Activated CD8-positive, alpha-beta memory T cell treated with anti-CD3 and anti-CD28 coated beads for 24 hours (primary cell): ENCODE measurements at places on chromosomes 16 and 17.

DNA sequence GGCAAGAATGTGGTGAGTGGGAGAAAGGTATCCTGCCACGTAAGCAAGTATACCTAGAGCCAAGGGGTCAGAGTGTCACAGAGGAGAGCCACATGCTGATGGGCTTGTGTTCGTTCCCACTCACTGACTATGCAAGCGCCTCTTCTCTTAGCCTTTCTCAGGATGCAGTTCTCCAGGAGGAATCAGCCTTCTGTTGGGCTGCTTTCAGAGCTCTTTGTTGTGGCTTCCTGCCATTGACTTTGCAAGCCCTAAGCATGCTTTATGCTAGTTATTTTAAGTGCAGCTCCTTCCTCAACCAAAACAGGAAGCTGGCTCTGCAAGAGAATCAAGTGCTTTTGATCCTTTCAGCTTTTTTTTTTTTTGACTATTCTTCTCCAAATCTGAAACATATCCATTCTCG, 66.6 kb downstream of the SIAH1 start:
- peak; percentile 64 for DNase-seq

DNA sequence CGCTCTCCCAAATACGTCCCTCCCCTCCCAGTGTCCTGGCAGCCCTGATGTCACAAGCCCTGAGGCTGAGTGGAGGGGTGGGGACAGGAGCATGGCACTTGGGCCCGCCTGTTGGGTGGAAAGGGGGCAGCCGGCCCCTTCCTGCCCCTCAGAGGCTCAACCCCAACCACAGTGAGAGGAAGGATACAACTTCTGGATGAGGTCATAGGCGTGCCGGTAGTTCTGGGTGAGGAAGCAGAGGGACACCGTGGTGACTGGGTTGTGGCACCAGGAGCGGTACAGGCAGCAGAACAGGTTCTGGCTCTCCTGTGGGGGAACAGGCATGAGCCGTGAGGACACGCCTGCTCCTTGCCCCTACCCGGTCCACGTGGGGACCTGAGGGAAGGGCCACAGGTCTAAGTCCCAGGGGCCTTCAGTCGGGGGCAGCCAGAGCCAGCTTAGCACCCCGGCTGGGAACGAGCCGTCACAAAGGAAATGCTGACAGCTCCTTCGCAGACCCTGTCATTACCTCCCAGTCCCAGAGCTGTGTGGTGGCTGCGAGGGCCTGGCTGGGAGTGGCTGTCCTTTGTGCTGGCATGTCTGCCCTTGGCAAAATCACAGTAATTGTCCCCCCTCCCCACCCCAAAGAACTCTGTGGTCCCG, 11.2 kb upstream of the MTSS2 start:
- DNase-seq = no peak

- DNase-seq = no peak
Measured at GRCh38 chr17:2904135-2904534, 107.9 kb downstream of the RAP1GAP2 start.

DNA sequence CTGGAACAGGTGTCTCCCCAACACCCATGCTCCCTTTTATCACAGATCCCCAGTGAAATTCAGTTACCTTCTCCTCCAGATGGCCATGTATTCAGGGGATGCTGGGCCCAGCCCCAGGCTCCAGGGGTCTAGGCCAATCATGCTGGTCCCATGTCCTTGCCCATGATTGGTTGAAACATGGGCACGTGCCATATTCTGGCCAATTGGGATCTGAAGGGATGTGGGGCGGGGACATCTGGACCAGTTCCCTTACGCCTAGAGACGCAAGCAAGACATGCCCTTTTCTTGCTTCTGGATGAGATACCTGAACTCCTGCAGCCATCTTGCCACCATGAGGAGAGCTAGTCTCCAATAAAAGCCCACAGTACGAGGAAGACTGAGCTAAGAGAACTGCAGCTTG, 31.0 kb upstream of the ST6GALNAC1 start:
- no peak for DNase-seq

- no peak for DNase-seq
Measured at GRCh38 chr17:70158591-70158990, 10.7 kb upstream of the KCNJ2 start.

GRCh38 chr17:35068249-35068648, 4.7 kb upstream of the RFFL start:
- no peak for DNase-seq

DNA sequence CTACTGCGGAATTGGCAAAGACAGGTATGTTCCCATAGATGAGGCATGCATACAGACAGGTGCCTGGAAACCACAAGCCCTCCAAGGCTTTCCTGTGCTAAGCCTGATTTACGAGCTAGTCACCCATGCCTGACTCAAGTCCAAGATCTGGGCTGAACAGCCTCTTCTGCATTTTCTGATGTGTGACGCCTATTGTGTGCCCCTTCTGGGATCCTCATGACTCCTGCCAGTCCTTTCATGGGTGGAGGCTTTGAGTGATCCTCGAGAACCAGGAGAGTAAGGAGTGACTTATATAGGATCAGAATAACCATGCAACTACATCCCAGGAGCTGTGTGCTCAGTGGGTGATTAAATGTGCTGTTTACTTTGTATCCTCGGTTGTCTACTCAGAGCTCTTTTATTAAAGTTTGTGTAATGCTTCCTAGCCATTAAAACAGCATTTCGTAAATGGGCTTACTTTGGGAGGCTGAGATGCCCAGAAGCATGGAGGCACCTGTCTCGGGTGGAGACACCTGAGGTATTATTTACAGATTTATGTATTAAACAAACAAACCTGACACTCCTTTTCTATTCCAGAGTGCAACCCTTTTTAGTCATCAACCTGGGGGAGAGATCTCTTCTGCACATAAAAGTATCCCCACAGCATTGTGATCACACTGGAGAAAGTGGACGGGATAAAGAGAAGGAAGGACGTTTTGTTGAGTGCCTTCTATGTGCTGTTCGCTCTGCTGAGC, 373.0 kb upstream of the DYNLRB2 start:
- DNase-seq = no peak

DNA sequence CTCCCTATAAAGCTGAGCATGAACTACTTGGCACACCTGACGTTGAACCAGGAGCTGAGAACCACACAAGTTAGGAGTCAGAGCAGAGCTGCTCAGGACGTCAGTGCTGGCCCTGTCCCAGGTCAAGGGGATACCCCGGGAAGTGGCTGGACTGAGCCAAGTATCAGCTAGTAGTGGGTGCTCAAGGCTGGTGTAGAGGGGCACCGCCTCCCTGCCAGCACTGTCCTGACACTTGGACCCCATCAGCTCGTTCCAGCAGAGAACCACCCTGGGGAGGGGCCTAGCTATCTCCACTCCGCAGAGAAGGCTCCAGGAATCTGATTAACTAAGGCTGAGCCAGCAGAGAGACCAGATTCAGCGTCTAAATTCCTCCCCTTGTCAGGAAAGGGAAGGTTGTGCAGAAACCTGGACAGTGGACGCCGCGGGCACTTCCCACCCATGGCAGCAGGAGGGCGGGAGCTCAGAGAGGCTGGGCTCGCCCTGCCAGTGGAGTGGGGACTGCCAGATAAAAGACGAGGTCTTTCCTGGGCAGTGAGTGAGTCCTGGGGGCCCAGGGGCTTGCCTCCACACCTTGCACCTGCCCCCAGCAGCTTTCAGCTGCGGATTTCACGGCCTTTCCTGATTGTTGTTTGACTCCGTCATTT, 21.0 kb downstream of the C16orf90 start:
- DNase-seq = no peak

DNA sequence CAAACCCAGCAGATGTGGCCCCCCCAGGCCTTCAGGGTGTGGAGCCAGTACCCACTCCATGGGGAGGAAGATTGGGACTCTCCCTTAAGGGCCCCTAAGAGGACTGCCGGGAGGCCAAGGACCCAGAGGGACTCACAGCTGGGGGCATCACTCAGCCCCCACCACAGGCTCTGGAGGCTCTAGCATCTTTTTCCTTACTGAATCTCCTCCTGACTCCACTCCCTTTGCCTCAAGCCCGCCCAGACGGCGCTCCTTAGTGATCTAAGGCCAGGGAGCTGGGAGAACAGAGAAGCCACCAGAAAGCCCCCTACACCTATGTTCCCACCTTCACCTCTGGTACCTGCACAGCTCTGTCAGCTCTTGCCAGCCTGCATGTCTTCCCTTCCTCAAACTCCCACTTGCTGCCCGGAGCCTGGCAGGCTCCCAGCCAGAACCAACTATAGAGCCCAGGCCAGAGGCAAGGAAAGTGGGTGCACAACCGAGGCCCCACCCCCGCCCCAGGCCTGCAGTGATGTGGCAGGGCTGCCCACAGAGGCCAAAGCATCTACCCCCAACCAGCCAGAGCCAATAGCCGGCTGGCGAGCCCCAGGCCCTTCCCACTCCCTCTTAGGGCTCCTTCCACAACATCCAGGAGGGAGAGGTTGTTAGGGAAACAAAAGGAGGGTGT, 22.3 kb upstream of the MPO start:
- peak; percentile 38 for DNase-seq

- no peak for DNase-seq
Measured at GRCh38 chr17:78105101-78105500, 23.5 kb downstream of the TMC6 start.

- no peak for DNase-seq
Measured at GRCh38 chr16:31242206-31242605, 17.6 kb upstream of the ITGAM start.

DNA sequence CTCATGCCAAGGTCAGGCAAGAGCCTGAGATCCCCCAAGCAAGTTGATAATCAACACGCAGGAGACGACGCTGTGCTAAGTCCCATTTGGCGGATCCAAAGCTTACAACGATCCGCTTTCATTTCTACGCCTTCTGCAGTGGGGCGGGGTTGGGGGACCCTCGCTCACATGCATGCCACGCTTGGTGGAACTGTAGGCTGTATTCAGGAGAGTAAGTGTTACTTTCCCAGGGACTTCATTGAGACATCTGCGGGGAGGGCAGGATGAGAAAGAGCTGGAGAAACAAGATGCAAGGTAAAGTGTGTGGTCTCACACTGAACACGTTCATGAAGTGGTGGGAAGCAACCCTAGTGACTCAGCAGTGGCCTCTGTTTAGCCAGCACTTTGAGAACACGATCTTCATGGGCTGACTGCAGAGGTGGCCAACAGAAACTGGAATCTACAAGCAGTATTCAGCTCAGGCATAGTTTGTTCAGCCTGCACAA, 100.5 kb downstream of the XYLT1 start:
- DNase-seq = no peak

DNA sequence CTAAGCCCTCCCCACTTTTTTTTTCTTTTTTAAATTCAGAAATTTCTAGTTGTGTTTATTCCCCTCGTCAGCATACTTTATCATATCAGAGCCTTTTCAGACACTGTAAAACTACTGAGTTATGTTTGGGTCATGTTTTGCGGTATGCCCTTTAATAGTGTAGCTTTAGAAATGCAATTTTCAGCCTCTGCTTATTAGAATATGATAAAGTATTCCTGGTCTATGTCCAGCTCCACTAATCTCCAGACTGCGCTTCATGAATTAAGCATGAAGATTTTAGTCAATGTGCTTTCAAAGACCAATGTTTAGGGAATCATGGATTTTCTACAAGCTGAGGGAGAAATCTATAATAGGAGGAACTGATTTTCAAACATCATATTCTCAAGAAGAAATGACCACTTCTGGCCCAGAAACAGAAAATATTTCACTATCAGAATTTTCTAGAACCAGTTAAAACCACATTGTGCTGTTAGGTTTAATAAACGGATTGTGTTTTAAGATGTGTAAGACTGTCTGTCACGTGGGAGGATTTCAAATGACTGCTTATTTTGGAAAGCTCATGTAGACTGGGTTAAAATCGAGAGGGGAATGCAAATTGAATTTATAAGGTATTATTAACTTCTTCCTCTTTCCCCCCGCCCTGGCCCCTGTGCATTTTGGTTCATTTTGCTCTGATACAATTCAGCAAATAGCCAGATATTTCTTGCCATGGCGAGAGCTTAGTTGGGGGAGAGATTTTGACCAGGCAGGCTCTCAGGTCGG, 498.5 kb downstream of the WWOX start:
- DNase-seq = no peak

- no peak for DNase-seq
Measured at GRCh38 chr17:56727876-56728617, 105.7 kb downstream of the C17orf67 start.

GRCh38 chr17:31200287-31200686, 96.8 kb downstream of the OMG start:
- DNase-seq = no peak

DNA sequence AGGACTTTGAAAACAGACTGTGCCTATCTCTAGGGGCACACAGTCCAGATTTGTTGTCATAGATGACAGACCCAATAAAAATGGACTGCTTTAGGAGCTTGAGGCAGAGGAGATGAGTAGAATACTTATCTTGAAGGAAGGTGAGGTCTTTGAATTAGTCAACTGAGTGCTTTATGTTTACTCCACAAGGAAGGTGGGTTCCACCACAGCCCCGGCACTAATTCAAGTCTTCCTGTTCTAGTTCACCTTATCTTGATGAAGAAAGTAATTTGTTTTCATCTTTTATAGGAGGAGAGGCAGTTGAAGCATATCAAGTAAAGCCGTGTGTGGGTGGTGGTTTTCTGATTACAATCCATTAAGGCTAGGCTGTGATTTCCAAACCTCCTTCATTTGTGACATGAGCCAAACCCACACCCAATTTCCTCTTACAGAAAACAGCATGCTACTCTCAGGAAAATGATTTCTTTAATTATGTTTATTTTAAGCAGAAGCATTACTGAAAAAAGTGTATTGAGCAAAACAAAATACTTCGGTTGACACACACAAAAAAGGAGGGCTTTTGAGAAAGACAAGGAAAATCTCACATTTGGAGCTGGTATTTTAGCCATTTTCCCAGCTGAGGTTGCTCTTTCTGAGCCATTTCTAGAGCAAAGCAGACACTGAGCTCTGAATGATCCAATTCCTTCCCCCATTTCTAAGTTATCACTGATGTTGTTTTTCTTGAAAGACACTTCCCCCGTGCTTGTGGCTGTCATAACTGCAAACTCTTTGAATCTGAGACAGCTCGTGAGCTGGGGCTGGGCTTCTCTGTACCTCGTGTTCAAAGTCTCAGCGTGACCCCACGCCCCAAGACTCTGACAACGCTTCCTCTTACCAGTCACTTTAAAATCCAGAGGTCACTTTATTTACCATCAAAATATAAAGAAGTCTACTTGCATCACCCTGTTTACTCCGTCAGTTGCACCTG, 35.4 kb downstream of the CDRT15 start:
- DNase-seq = peak; percentile 61

- no peak for DNase-seq
Measured at GRCh38 chr17:48202959-48203358, 95.4 kb downstream of the SNX11 start.

GRCh38 chr17:42872251-42872965, 21.4 kb downstream of the AOC3 start:
- no peak for DNase-seq

DNA sequence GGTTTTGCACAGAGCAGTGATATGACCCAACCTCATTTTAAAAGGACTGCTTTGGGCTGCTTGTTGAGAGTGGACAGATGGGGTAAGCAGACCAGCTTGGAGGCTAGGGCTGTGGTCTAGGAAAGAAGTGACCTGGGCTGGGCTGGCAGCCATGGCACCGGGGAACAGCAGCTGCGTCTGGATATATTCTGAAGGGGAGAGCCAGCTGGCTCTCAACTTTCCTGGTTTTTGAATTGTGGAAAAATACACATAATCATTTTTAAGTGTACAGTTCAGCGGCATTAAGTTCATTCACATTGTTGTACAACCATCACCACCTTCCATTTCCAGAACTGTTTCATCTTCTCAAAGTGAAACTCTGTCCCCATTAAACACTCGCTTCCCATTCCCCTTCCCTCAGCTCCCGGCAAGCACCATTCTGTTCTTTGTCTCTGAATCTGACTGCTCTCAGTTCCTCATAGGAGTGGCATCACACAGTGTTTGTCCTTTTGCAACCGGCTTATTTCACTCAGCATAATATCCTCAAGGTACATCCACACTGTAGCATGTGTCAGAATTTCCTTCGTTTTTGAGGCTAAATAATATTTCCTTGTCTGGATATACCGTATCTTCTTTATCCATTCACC, 113.2 kb downstream of the SPECC1 start:
- no peak for DNase-seq
